ENCODE measurements at places on chromosomes 4 and X.

DNA sequence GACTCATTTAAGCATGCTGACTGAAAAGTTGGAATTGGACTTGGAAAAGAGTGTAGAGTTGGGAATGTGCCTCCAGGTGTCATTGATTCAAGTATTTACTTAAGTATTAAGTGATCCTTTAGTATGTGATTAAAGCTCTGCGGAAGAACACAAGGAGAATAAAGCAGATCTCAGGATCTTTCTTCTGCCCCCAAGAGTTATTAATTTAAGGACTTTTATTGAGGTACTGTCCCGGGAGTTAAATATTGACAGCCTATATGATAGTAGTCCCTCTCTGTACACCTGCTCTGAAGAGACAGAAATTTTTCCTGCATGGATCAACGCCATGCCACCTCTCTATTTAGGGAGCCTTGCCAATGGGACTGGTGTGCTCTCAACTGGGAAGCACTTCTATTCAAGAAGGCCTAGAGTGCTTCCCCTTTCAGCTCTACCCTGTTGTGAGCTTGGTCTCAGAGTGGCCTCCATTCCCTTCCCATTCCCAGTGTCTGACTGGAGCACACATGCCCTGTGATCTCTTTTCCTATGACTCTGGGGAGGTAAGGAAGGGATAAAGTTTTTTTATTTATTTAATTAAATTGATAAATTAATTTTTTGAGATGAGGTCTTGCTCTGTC lies 75.9 kb downstream of the SHISA3 start:
- DNase-seq: no peak

DNA sequence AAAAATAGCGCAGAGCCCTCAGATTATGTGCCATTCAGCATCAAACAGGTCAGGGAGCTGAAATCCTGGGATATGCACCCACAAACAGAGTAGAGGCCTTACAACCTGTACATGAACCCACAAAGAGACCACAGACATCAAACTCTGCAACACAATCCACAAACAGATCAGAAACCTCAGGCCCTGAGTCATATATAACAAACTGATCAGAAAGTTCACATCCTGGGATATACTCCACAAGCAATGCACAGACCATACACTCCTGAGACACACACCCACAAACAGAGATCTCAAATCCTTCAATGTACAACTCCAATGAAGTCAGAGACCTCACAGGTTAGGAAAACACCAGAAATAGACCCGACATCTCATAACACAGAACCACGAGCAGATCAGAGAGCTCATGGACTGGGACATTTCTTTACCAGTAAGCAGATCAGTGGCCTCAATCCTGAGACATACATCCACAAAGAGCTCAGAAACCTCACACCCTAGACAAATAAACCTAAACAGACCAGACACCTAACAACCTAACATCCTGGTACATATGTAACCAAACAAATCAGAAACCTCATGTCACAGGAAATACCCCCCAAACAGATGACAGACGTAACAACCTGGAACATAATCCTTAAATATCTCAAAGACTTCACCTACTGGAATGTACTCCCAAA lies 24.2 kb downstream of the SUV39H1 start:
- no peak for DNase-seq

GRCh38 chr4:11912886-11913285 lies 484.2 kb upstream of the HS3ST1 start:
- DNase-seq: no peak

DNA sequence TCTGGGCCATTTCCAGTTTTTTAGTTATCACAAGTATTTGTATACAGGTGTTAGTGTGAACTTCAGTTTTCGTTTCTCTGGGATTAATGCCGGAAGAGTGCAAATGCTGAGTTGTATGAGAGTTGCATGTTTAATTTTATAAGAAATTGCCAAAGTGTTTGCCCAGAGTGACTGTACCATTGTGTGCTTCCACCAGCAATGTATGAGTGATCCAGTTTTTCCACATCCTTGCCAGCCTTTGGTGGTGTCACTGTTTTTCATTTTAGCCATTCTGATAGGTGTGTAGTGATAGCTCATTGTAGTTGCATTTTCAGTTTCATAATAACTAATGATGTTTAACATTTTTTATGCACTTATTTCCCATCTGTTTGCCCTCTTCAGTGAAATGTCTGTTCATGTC lies 18.4 kb downstream of the PLS3 start:
- DNase-seq: no peak

GRCh38 chr4:14967982-14968381 lies 34.3 kb upstream of the CPEB2 start:
- no peak for DNase-seq

GRCh38 chrX:153925739-153926551 lies at the start of gene ARHGAP4:
Gene ARHGAP4, minus strand, starts transcription at chrX:153926264. Its CDS starts 62 bp downstream, at chrX:153926202.
- DNase-seq: no peak

DNA sequence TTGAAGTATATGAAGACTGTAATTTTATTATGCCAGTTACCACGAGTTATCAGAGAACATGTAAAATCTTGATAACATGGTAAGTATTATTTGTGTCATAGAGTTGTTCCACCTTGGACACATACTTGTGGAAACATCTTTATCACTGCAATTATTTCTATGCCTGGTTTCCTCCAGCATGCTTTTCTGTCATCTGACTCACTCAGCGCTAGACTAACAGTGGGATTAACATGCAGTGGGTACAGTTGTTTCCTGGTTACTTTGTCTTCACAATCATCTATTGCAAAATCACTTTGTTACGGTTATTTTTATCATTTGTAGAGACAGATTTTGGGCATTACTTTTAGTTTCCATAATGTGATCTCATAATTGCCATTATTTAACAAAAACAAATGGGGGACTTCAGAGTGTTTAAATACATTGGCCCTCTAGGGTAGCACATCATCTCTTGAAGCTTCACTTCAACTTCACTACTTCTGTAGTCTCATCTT lies at the start of gene STATH:
Gene STATH, plus strand, starts transcription at position 441 of the 491 bp plus-strand sequence. CDS start 2,472 bp downstream, outside the sequence.
- DNase-seq: no peak

GRCh38 chr4:5266991-5267390 lies 215.7 kb downstream of the STK32B start:
- DNase-seq: no peak

DNA sequence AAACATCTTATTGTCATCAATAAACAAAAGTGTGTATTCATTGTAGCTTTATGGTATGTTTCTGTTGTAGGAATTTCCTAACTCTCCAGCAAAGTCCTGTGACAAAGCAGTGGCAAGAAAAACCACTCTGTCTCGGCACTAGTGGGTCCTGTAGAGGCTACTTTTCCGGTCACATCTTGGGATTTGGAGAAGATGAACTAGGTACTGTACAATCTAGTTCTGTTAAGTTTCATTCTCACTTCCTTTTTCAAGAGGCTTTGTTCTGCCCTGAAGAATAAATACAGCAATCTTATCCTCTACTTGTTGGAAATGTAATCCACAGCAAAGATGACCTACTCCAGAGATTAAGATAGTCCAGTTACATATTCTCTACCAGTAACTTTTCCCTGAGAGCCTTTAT lies 69.3 kb downstream of the HHIP start:
- DNase-seq: no peak

GRCh38 chr4:22014222-22014741 lies 65.7 kb upstream of the KCNIP4 start:
- DNase-seq: no peak

Data from NCI-H1092 treated with DMSO at 0.1 percent for 48 hours (cell line).